ENCODE measurements at places on chromosomes 13 and 19.

GRCh38 chr19:5976768-5977167 lies 1.2 kb downstream of the RANBP3 start:
- no peak for DNase-seq

DNA sequence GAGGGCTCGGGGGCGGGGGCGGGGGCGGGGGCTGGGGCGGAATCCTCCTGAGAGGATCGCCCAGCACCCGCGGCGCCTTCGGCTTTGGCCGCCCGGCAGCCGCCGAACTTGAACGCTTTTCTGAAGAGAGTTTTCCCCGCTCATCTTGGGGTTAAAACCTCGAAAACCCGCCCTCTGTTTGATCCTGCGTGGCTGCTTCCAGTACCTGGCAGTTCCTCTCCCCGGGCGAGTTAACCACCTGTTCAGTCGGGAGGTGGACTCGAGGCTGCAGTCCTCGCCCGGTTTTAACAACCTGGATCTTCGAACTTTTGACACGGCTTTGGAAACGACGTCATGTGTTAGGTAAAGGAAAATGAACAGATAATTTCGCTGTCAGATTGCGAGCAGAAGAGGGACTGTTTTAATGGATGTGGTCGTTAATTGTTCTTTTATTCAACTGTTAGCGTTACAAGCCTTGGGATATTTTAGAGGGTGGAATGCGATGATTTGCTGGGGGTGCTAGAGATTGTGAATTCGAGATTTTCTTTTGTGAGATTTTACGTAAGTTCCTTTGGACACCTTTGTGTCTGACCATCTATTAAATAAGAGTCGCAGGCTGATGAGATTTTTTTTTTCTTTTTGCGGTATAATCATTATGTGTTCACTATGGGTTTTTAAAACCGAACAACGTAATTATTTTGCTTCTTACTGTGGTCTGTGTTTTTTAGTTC lies 1.0 kb downstream of the FNDC3A start:
- no peak for DNase-seq

DNA sequence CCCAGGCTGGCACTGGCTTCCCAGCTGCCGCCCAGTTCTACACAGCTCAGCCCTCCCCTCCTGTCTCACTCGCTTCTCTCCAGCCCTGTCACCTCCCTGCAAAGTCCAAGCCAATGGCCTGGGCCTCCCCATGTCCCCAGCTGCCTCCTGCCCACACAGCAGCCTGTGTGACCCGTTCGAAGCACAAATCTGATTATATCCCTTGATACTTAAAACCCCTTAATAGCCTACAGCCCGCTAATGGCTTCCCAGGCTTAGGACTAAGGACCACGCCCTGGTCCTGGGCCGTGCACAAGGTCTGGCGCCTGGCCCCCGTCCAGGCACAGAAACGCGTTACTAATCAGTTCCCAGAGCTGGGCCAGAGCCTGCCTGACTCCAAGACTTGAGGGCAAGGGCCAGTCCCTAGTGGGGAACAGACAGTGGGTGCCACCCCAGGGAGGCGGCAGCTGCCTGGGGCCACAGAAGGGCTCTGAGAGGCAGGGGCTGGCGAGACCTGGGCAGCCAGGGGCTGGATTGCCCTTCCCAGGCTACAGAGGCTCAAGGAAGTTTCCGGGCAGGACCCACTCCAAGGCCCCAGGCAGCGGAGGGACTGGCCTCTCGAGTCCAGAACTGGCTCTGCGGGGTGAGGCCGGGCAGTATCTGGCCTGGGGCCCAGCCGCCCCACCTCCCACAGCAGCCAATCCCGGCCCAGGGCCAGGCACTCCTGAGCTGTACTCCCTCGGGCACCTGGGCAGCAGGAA lies 10.4 kb downstream of the XAB2 start:
- no peak for DNase-seq

GRCh38 chr13:48838193-48838973 lies 137.3 kb upstream of the FNDC3A start:
- DNase-seq, result no peak

Measured in CD4-positive, alpha-beta T cell treated with Interleukin-15 for 1 hour (primary cell).